NCI-H1436 (cell line): ENCODE measurements at places on chromosomes 5 and 9.

DNA sequence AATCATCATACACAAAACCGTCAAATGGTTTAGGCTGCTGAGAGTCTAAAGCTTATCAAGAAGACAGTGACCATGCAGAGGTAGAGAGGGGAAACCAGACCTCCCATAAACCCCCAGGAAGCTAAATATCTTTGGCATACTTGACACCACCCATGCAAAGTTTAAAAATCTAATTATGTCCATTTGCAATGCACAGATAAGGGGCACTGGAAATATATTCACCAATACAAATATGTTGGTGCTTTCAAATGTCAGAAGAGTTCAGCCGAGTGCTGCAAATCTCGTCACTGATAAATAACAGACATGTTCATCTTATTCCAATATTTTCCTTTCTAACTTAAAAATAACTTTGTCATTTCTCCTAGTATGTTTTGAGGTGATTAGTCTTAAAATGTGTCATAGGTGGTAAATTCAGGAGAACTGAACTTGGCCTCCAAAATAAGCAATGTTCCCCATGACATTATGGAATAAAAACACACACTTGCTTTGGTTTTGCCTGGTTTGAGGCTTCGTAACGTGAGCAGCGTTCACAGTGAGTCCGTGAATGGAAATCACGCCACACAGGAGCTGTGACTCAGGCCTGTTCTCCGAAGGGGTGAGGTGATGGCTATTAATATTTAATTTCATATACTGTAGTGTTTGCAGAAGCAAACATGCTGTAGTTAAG is 182.2 kb downstream of the AOPEP start:
- DNase-seq = no peak

- DNase-seq = no peak
These were observed 41.3 kb upstream of the GARNL3 start for GRCh38 chr9:127223266-127223665.

GRCh38 chr5:130555429-130555828 is 609.6 kb downstream of the HINT1 start:
- no peak for DNase-seq

- DNase-seq = peak; percentile 99
These were observed 5.7 kb downstream of the FGD3 start for GRCh38 chr9:92952906-92953610.
